Activated CD4-positive, alpha-beta T cell treated with anti-CD3 and anti-CD28 coated beads, Interleukin-2, amount 50 U/mL, for 16 hours (primary cell): ENCODE measurements at places on chromosomes 11 and 22.

DNA sequence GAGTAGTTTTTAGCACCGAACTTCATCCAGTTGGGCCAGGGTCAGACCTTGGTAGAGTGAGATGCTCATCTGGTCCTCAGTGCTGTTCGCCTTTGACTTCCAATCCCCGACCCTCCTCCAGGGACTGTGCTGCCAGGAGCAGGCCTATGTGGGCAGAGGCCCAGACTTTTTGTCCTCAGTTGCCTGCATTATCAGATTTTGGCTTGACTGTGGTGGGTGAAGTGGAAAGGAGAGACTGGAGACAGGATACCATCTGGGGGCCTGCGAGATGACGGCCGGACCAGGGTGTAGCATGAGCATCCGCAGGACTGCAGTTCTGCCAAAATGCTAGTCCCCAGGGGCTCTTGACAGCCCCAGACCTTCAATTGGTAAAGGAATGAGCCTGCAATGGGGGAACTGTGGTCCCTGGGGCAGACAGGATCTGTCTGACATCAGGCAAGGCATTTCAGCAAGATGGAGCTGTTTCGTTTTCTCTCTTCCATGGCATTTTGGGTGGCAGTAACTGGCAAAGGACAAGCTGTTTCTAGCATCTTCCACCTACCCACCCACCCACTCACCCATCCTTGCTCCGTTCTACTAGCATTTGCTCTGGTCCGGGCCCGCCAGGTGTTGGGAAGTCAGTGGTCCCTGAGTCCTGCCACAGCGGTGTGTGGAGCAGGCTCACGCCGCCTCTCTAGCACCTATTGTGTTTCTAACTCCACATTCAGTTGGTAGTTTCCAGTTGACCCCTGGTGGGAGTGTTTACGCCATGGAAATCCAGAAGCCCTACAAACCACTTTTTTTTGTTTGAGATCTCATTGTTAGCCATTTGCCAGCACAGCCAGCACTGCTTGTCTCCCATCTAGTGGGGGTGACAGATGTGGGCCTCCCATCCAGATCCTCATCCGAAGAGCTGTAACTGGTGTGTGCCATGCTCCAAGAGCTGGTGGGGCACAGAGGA is 53.5 kb downstream of the OTOG start:
- no peak for DNase-seq

DNA sequence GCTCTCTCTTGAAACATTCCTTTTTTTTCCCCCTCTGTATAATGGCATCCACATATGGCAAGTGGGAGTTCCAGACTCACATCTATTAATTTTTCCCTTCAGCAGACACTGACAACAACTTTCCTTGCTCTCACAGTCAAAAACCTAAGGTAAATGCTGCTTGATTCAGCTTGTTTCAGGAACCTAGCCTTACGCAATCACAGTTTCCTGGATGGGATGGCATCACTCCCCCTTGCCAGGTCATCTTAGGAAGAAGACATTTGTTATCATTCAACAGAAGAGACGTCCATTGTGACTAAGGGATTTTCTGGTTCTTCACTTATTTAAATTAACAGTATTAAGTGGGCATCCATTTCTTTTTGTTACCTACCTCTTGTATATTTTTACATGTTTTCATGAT is 112.0 kb upstream of the PDGFD start:
- no peak for DNase-seq

- DNase-seq = peak; percentile 84
Observed at GRCh38 chr11:128195057-128195751, 392.2 kb downstream of the ETS1 start.

GRCh38 chr22:49439373-49439772 is 388.3 kb downstream of the BRD1 start:
- no peak for DNase-seq

DNA sequence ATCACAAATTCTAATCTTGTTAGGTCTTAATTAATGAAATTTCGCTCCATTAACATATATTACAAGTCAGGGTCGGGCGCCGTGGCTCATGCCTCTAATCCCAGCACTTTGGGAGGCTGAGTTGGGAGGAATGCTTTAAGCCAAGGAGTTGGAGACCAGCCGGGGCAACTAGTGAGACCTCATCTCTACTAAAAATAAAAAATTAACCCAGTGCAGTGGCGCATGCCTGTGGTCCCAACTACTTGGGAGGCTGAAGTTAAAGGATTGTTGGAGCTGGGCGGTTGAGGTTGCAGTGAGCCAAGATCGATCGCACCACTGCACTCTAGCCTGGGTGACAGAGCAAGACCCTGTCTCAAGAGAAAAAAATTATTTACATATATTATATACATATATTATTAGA is 1.9 kb downstream of the TMA7B start:
- DNase-seq = no peak

- DNase-seq = peak; percentile 12
Observed at GRCh38 chr11:12808519-12808918, 134.3 kb downstream of the TEAD1 start.

GRCh38 chr11:125995313-125995712 is 49.5 kb downstream of the VSIG10L2 start:
- peak; percentile 52 for DNase-seq

- no peak for DNase-seq
Observed at GRCh38 chr11:46669711-46670139, 30.7 kb downstream of the ARHGAP1 start.

DNA sequence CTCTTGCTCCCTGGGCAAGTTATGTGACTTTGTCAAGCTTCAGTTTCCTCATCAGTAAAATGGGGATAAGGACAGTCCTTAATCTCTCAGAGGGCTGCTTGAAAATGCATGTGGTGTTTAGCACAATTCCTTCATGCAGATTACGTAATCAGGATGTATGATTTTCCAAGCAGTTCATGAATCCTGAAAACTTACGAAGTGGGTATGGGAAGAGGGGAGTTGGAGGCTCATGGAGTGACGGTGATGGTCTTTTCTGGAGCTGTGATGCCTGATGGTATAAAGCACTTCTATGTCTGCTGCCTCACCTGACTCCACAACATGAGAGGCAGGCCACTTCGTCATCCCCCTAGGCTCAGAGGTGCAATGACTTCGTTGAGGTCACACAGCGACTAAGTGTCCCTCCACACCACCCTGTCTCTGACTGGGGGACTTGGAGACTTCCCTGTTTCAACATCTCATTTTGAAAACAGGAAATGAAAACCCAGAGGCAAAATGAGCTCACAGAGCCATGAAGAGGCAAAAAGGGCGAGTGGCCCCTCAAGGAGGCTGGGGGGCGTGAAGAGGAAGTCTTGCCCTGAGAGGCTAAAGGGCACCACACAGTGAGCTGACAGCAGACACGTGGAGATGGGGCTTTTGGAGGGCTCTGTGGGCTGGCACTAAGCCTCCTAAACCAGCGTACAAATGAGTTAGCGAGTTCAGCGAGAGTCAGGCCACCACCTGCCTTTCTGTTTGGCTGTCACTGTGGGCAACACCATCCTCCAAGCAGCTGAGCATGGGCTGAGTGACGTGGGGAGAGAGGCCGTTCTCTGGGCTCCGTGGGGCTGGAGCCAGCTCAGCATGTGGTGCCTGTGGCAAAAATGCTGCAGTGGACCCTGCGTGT is 10.1 kb downstream of the MCM5 start:
- no peak for DNase-seq

DNA sequence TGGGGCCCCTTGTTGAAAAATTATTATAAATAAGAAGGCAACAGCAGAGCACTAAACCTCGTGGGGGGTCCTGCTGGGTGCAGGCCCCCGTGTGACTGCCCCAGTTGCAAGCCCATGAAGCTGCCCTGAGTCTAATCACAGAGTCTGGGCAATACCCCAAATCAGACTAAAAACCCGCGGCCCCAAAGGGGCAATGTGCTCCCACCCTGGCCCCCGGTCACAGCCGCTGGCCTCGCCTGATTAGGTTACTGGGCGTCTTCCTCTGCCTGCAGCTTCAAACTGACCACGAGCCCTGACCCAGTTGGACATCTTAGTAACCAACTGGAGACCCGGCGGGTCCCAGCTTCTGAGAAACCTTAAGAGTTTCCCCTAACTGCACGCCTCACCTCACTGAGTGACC is 1.6 kb downstream of the CXCR5 start:
- DNase-seq = no peak

DNA sequence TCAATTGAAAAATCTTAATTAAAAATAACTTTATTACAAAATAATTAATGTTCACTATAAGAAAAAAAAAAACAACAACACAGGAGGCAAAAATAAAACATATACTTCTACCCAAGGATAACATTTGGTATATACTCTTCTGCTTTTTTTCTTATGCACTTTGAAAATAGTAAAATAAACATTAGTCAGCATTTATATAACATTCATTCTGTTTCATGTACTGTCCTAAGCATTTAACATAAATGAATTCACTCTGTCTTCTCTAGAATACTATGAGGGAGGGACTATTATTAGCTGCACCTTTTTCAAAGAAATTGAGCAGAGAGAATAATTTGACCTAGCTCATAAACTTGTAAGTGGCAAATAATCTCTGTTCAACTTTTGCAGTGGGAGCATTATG is 48.3 kb upstream of the CCDC34 start:
- no peak for DNase-seq

DNA sequence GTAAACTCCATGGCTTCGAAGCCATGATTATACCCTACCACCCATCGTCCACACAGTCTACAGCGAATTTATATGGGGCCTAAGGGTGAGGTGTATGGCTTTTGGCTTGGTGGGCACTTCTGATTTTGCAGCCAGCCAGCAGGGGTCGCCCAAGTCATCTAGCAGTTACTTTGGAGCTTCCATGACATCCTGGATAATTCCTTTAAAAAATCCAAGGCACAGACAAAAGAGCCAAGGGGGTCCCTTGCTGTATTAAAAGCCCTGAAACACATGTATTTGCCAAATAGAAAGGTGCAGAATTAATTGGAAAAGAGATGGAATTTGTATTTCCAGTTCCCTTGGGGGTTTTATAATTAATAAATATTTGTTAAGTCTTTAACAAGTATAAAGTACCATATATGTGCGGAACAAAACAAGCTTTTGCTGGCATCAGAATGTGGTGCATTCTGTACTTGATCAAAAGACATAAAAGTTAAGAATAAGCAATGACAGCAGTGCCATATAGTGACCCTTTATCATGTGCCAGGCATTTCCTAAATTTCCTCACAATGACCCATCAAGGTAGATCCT is 132.8 kb upstream of the PITPNB start:
- DNase-seq = peak; percentile 23

GRCh38 chr11:63619967-63620366 is 5.7 kb upstream of the PLAAT3 start:
- DNase-seq = no peak

- peak; percentile 85 for DNase-seq
Observed at GRCh38 chr11:118002541-118003423, 16.6 kb downstream of the IL10RA start.

DNA sequence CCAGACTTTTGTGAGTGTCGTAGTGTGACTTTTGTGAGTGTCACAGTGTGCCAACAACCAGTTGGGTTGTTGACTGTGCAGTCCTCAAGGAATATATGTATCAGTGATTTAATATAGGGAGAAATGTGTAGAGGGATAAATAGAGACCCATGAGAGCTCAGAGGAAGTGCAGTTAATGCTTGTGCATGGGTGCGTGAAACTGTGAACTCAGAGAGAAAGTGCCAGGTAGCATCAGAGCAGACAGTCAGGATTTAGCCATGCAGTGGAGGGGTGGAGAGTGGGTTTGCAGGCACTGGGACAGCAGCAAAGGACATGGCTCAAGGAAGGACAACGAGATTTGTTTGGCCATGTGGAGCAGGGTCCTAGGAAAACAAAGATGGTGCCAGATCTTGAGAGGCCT is 33.6 kb downstream of the YWHAH start:
- DNase-seq = no peak

GRCh38 chr22:44142421-44143104 is 38.2 kb upstream of the PARVG start:
- DNase-seq = no peak

DNA sequence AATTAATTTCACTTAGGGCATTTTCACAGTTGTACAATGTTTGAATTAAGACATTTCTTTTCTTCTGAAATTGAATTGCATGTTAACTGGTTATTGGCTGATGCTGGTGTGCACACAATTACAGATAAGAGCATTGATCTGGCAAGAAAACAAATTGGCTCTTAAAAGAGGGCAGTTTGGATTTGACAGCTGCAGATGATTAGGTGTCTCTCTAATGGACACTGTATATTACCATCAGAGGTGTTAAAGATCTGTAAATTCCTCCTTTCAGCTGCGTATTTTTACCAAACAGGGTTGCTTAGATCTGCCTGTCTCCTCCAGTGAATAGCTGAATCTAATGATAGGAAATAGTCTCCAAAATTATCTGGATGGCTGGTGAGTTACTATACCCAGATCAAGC is 198.5 kb downstream of the BLID start:
- DNase-seq = no peak

- no peak for DNase-seq
Observed at GRCh38 chr11:45649544-45650165, 15.8 kb downstream of the CHST1 start.

- DNase-seq = no peak
Observed at GRCh38 chr11:9820260-9820659, 156.4 kb downstream of the SWAP70 start.

- no peak for DNase-seq
Observed at GRCh38 chr11:73386016-73386415, 9.8 kb downstream of the RELT start.

- DNase-seq = no peak
Observed at GRCh38 chr11:74641289-74641688, 48.9 kb downstream of the POLD3 start.

DNA sequence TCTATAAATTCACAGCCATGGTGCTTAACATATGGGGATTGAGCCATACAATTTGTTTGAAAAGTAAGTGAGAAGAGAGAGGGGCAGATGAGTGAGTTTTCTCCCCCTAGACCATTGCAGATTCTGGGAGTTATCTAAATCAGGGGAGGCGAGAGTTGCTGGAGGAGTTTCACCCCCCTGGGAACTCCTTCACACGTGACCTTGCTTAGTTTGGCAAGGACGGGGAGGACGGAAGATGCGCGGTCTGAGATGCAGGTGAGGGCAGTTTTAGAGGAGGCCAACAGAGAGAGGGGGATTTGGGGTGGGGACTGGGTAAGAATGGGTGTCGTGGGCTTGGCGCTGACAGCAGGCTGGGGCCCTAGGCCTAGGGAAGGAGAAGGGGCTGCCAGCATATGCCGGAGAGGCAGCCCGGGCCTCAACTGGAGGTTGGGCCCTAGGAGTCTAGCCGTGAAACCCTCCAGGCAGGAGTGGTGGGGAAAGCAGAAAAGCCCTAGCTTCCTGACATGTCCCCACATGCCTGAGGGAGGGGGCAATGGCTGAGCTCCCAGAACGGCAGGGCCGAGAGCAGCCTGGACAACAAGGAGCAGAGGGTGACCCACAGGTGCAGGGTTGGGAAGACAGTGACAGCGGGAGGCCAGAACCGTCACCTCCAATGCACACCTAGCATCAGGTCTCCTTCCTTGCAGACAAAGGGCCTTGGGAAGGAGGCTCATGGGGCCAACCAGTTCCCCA is 63.9 kb downstream of the ELFN2 start:
- DNase-seq = no peak

DNA sequence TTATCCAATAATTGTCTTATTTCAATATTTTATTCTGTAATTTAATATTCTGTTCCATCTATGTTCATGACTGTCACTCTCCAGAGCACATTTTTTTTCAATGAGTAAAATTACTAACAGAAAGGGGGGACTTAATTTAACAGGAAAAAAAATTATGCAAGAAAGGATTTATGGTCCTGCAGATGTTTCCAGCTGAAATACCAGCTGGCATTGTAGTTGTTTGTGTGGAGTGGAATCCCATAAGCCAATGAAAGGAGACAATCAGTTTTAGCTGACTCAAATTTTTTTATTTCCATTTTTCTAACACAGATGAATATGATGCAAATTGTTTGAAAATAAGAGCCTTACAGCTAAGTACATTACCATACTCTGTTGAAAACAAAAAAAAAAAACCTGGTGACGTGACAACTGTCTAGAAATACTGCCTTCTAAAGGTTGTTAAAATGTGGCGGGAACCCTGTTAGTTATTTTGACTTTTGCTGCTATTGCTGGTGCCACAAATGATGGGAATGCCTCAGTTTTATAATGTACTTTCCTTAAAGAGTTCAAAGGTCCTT is 389.1 kb downstream of the ETS1 start:
- DNase-seq = no peak
